Stimulated activated CD8-positive, alpha-beta memory T cell treated with anti-CD3 and anti-CD28 coated beads, Interleukin-15, amount 100 ng/mL, for 1 hour (primary cell): ENCODE measurements at places on chromosomes 5 and 9.

DNA sequence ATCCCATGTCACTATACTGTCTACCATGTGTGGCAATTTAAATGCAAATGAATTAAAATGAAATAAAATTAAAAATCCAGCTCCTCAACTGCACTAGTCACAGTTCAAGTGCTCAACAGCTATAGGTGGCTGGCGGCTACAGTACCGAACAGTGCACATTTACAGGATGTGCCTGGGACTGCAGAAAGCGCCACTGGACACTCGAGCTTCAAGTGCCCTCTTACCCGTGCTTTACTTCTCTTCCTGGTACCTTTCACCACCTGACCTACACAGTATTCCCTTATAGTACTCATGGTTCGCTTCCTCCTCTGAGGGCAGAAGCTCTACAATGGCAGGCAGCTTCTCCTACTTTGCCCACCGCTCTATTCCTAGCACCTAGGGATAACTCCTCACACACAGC is 166.6 kb downstream of the FANCC start:
- DNase-seq, result no peak

- DNase-seq, result peak; percentile 6
These were observed 44.0 kb downstream of the ROR2 start for GRCh38 chr9:91905991-91906469.

DNA sequence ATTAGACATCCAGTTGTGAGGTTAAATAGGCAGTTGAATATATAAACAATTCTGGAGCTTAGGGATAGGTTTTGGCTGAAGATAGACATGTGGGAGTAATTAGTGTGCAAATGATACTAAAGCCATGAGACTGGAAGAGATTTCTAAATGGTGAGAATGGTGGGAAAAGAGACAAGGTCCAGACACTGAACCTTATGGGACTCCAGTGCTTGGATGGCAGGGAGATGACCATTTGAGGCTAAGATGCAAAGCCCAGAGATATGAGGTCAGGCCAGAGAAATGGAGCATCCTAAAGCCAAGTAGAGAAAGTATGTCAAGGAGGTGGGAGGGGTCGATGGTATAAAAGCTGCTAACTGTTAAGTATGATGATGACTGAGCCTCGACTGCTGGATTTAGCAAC is 115.6 kb downstream of the SEMA5A start:
- no peak for DNase-seq

- no peak for DNase-seq
These were observed 9.2 kb upstream of the CXXC5 start for GRCh38 chr5:139638736-139639618.

- no peak for DNase-seq
These were observed 133.3 kb downstream of the KIAA0825 start for GRCh38 chr5:94485067-94485466.
